CD4-positive, alpha-beta T cell (primary cell): ENCODE measurements at places on chromosomes 11 and 22.

GRCh38 chr11:113435190-113435968 is 39.8 kb downstream of the DRD2 start:
- H3K27me3 ChIP-seq: no peaks in the 10 kb centered on the region
- H3K4me1 ChIP-seq: no peaks in the 10 kb centered on the region
- no peak for DNase-seq
- no peaks in the 10 kb centered on the region for H3K36me3 ChIP-seq

- DNase-seq: no peak
- no peak overlapping the region for H3K27ac ChIP-seq
- H3K4me3 ChIP-seq: no peak overlapping the region
- no peaks in the 10 kb centered on the region for H3K36me3 ChIP-seq
- H3K4me1 ChIP-seq: no peaks in the 10 kb centered on the region
These were observed 63.2 kb downstream of the GRIA4 start for GRCh38 chr11:105673089-105673488.

DNA sequence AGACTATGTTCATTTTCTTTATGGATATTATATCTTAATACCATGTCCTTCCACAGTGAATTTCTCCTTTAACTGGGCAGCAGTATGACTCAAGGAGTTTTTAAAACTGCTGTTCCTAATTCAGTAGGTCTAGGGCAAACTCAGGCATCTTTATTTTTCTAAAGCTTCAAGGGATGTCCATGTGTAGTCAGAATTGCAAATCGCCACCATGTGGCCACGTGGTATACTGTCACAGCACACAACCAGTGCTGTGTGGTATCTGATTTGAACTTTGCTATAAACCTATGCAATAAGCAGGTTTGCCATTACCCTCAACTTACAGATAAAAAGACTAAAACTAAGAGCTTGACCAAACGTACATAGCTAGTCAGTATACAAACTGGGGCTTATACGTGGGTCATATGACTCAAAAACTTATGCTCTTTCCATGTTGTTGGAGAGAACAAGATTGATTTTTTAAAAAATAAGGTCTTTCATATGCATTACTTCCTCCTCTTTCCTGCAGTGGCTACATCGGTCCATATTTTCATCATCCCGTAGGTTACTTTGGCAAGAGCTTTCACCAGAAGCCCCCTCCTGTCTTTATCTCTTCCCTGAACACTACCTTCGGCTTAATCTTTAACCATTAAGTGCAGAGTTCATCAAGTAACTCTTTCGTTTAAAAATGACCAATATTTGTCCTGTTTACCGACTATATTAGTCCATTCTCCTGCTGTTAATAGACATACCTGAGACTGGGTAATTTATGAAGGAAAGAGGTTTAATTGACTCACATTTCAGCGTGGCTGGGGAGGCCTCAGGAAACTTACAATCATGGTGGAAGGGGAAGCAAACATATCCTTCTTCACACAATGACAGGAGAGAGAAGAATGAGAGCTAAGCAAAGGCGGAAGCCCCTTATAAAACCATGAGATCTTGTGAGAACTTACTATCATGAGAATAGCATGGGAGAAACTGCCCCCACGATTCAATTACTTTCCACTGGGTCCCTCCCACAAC is 8.0 kb upstream of the HTATIP2 start:
- H3K4me1 ChIP-seq: peaks cover 12% of the 10 kb centered on the region
- DNase-seq: no peak
- no peak overlapping the region for H3K27ac ChIP-seq

- no peaks in the 10 kb centered on the region for H3K36me3 ChIP-seq
- H3K27me3 ChIP-seq: no peaks in the 10 kb centered on the region
- H3K4me1 ChIP-seq: peaks cover 45% of the 10 kb centered on the region
- peak within 1 kb of the TSS; percentile 82 for H3K27ac ChIP-seq
- H3K4me3 ChIP-seq: peak within 1 kb of the TSS; percentile 56
- DNase-seq: peak; percentile 92
These were observed at the start of gene DUSP8 for GRCh38 chr11:1572197-1573076. TSS of gene DUSP8 (minus strand) at chr11:1572271. CDS start at chr11:1565826, 6,445 bp downstream.

DNA sequence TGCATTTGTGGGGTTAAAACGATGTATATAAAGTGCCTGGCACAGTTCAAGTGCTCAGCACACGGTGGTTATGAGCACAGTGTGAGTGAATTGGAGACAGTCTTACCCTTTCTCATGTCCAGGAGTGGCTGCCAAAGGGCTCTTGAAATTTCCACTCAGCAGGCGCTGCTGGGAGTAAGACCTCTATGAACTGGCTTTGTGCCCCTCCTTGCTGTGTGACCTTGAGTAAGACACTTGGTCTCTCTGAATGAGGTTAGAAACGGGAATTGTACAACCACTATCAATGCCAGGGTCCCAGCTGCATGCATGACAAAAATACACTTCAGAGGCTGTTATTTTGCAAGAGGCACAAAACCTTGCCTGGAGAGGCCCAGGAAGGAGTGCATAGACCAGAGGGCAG is 86.6 kb downstream of the TSPAN18 start:
- no peaks in the 10 kb centered on the region for H3K27me3 ChIP-seq
- H3K4me3 ChIP-seq: no peak overlapping the region
- H3K36me3 ChIP-seq: peaks cover 8% of the 10 kb centered on the region
- H3K27ac ChIP-seq: no peak overlapping the region
- DNase-seq: no peak
- peaks cover 13% of the 10 kb centered on the region for H3K4me1 ChIP-seq

DNA sequence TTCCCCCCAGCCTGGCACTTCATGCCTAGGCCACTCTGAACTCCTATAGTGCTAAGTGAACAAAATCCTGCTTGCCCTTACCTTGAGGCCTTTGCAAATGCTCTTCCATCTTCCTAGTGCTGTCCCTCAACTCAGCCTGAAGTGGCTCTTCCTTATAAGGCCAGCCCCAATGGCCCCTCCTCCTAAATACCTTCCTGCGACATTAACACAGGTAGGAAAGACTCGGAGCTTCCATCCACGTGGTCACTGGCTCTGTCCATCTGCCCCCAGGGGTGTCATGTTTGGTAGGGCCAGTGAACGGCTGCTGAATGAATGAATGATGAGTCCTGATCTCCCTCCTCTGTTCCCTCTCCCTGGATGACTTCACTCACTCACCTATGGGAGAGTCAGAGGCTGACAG is 4.2 kb downstream of the PDE2A start:
- H3K4me3 ChIP-seq: no peak overlapping the region
- H3K27ac ChIP-seq: no peak overlapping the region
- DNase-seq: no peak
- H3K36me3 ChIP-seq: no peaks in the 10 kb centered on the region
- H3K27me3 ChIP-seq: peaks cover 84% of the 10 kb centered on the region

- no peak for DNase-seq
- no peak overlapping the region for H3K4me3 ChIP-seq
- H3K36me3 ChIP-seq: no peaks in the 10 kb centered on the region
- H3K4me1 ChIP-seq: no peaks in the 10 kb centered on the region
These were observed 274.8 kb downstream of the CTTN start for GRCh38 chr11:70672991-70673653.

- peak overlapping the region; percentile 28 for H3K27ac ChIP-seq
- DNase-seq: no peak
- peaks cover 100% of the 10 kb centered on the region for H3K4me1 ChIP-seq
- no peaks in the 10 kb centered on the region for H3K27me3 ChIP-seq
- H3K4me3 ChIP-seq: peak overlapping the region; percentile 18
These were observed 7.8 kb downstream of the UCP2 start for GRCh38 chr11:73974604-73975478.

GRCh38 chr22:49561976-49562375 is 265.7 kb downstream of the BRD1 start:
- no peaks in the 10 kb centered on the region for H3K36me3 ChIP-seq
- no peaks in the 10 kb centered on the region for H3K27me3 ChIP-seq
- no peaks in the 10 kb centered on the region for H3K4me1 ChIP-seq
- no peak overlapping the region for H3K4me3 ChIP-seq

DNA sequence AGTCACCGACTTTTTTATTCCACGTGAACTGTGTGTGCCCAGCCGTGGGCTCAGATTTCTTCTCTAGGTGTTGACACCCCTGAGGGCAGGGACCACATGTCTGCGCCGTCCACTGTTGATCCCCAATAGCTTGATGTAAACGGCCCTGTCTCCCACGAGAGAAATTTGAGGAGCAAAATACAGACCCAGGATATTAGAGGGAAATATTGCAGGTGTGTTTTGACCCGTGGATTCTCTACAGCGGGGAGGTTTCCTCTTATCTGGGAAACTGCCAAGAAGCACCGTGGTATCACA is 437.5 kb downstream of the TBC1D22A start:
- H3K27me3 ChIP-seq: no peaks in the 10 kb centered on the region
- no peak overlapping the region for H3K27ac ChIP-seq
- H3K4me1 ChIP-seq: no peaks in the 10 kb centered on the region
- H3K36me3 ChIP-seq: no peaks in the 10 kb centered on the region
- DNase-seq: no peak
- H3K4me3 ChIP-seq: no peak overlapping the region

GRCh38 chr11:26286472-26287066 is 45.4 kb upstream of the ANO3 start:
- no peak for DNase-seq
- H3K27ac ChIP-seq: no peak overlapping the region
- no peaks in the 10 kb centered on the region for H3K36me3 ChIP-seq

DNA sequence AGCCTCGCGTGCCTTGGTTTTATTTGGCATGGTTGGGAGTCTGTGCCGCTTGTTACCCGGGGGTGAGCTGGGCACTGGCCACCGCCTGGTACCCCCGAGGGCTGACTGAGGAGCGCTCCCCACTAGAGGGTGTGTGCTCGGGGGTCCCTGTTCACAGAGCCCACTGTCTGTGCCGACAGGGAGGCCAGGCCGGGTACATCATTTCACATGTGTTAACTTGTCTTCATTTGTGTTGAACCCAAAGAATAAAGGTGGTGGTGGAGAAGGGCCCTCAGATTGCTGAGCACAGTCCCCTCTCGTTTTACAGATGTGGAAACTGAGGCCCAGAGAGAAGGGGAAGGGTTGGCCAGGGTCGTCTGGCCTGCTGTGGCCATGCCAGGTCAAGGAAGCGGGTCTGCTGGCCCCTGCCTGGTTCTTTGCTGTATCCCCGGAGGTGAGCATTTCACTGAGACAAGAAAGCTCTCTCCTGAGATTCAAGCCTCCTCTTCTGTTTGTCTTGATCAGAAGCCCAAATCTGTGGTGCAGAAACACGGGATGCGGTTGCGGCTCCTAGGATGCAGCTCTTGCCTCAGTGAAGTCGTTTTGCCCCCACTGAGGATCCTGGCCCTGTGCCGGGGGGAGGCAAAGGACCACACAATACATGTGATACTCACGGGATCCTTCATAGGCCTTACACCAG is 60.8 kb downstream of the FBLN1 start:
- no peak overlapping the region for H3K4me3 ChIP-seq
- no peaks in the 10 kb centered on the region for H3K36me3 ChIP-seq
- peaks cover 5% of the 10 kb centered on the region for H3K27me3 ChIP-seq
- no peak for DNase-seq
- no peak overlapping the region for H3K27ac ChIP-seq

GRCh38 chr11:83115551-83115950 is 41.4 kb upstream of the PCF11 start:
- H3K27ac ChIP-seq: no peak overlapping the region
- H3K4me3 ChIP-seq: no peak overlapping the region
- no peaks in the 10 kb centered on the region for H3K27me3 ChIP-seq

GRCh38 chr11:75765116-75765515 is 3.5 kb upstream of the DGAT2 start:
- peaks cover 12% of the 10 kb centered on the region for H3K27me3 ChIP-seq
- no peaks in the 10 kb centered on the region for H3K36me3 ChIP-seq
- DNase-seq: no peak
- peaks cover 24% of the 10 kb centered on the region for H3K4me1 ChIP-seq
- H3K4me3 ChIP-seq: no peak overlapping the region
- no peak overlapping the region for H3K27ac ChIP-seq

DNA sequence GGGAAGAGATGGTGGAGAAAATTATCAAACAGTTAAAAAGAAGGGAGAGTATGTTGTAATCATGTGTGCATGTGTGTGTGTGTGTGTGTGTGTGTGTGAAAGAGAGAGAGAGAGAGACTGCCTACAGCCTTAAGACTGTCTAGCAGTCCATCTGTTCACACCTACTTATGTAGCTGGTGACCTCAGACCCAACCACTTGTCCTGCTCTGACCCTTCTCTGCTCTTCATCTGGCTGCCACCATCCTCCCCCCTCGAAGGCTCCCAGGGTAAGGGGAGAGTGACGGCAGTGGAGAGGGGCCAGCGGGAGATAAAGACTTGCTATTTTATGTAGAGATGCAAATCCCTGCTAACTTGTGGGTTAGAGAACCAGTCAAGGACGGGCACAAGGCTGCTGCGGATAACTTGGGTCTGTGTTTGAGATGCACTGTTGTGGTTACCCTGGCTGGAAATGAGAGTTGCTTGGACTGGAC is 24.9 kb upstream of the GRAMD1B start:
- H3K27ac ChIP-seq: no peak overlapping the region
- peaks cover 5% of the 10 kb centered on the region for H3K4me1 ChIP-seq
- DNase-seq: no peak
- H3K27me3 ChIP-seq: peaks cover 6% of the 10 kb centered on the region
- H3K36me3 ChIP-seq: no peaks in the 10 kb centered on the region

GRCh38 chr11:120682866-120683265 is 171.3 kb downstream of the GRIK4 start:
- no peak for DNase-seq
- H3K27ac ChIP-seq: no peak overlapping the region
- H3K36me3 ChIP-seq: no peaks in the 10 kb centered on the region
- H3K4me1 ChIP-seq: no peaks in the 10 kb centered on the region
- peaks cover 4% of the 10 kb centered on the region for H3K27me3 ChIP-seq
- H3K4me3 ChIP-seq: no peak overlapping the region

DNA sequence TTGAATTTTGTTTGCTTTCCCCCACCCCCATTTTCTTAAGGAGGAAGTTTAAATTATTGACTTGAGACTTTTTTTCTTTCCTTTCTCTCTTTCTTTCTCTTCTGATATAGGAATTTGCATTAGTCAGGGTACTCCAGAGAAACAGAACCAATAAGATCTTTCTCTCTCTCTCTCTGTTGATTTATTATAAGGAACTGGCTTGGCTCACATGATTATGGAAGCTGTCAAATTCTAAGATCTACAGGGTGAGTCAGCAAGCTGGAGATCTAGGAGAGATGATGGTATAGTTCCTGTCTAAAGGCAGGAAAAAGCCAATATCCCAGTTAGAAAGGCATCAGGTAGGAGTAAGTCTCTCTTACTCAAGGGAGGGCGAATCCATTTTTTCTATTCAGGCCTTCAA is 64.0 kb downstream of the CCDC81 start:
- H3K27me3 ChIP-seq: no peaks in the 10 kb centered on the region
- no peak for DNase-seq
- H3K4me1 ChIP-seq: no peaks in the 10 kb centered on the region
- H3K27ac ChIP-seq: no peak overlapping the region

DNA sequence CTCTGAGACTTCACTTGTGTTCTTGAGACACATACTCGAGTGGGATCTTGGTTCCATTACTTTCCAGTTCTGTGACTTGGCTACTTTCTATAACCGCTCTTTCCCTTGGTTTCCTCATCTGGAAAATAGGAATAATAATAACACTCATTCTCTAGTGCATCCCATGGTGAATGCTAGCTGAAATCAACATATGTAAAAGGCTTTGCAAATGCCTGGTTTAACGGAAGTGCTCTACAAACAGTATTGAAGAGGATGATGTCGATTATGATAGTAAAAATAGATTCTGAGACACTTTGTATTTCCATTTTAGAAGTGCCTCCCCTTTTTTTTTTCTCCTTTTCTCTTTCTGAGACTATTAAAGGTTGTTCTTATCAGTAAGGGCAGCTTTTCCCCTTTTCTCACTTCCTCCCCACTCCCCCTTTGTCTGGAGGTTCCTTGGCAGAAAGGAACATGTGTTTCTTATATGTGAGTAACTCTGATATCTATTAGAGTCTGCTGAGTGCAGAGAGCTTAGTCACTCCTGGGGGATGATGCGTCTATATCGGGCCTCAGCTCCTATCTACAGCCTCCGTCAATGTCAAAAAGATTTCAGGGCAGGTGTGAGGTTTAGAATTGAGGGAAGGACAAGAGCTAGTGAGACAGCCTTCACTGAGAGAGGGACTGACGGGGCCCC is 489.3 kb downstream of the NTM start:
- no peak overlapping the region for H3K4me3 ChIP-seq
- H3K36me3 ChIP-seq: no peaks in the 10 kb centered on the region
- DNase-seq: no peak
- H3K27me3 ChIP-seq: no peaks in the 10 kb centered on the region
- no peak overlapping the region for H3K27ac ChIP-seq
